ENCODE measurements at places on chromosomes 1 and 21. TPM values are rescaled to one million over a fixed set of nuclear protein-coding genes. Genes with fewer than 3 reads are reported as not detected.

SEC16B gene
- 0.66 TPM for total RNA-seq

MOB3C gene
- 8.7 TPM for total RNA-seq

TRIM67 gene
- total RNA-seq, result not detected

FALEC gene
- total RNA-seq, result 0.63 TPM

SERPINC1 gene
- not detected for total RNA-seq

SRSF11 gene
- 91.7 TPM for total RNA-seq

ENO1 gene
- total RNA-seq, result 2,016 TPM

NMNAT2 gene
- total RNA-seq, result 0.47 TPM

SH2D1B gene
- not detected for total RNA-seq

ACKR1 gene
- total RNA-seq, result 0.75 TPM

ST6GALNAC3 gene
- 23.7 TPM for total RNA-seq

NES gene
- total RNA-seq, result 127 TPM

MYOG gene
- not detected for total RNA-seq

USH2A gene
- not detected for total RNA-seq

CAMSAP2 gene
- total RNA-seq, result 27.4 TPM

APOBEC4 gene
- not detected for total RNA-seq

RASAL2 gene
- 11.1 TPM for total RNA-seq

AIM2 gene
- under 0.01 TPM for total RNA-seq

F13B gene
- total RNA-seq, result not detected

AMY1B gene
- not detected for total RNA-seq

CITED4 gene
- total RNA-seq, result 7.1 TPM

SFPQ gene
- total RNA-seq, result 332 TPM

ADGRL4 gene
- 201 TPM for total RNA-seq

AADACL4 gene
- total RNA-seq, result not detected

SELENON gene
- 20.0 TPM for total RNA-seq

NBPF20 gene
- 3.7 TPM for total RNA-seq

KDF1 gene
- total RNA-seq, result under 0.01 TPM

AMY2A gene
- total RNA-seq, result not detected

PRPF38B gene
- 11.4 TPM for total RNA-seq

SLC16A1 gene
- total RNA-seq, result 127 TPM

CLCA1 gene
- total RNA-seq, result not detected

RHD gene
- not detected for total RNA-seq

FCRL2 gene
- total RNA-seq, result not detected

TNFRSF8 gene
- 0.09 TPM for total RNA-seq

TBX15 gene
- total RNA-seq, result 0.28 TPM

GPR37L1 gene
- total RNA-seq, result not detected

SLC9C2 gene
- total RNA-seq, result 2.0 TPM

OR2T33 gene
- total RNA-seq, result not detected

FCAMR gene
- total RNA-seq, result not detected

TMPRSS2 gene
- total RNA-seq, result not detected

ATAD3B gene
- 26.7 TPM for total RNA-seq

FCRLA gene
- not detected for total RNA-seq

LCE1A gene
- total RNA-seq, result not detected

SSU72 gene
- 64.9 TPM for total RNA-seq

OR2L13 gene
- not detected for total RNA-seq

TMEM269 gene
- total RNA-seq, result not detected

CNKSR1 gene
- not detected for total RNA-seq

SPATC1L gene
- 4.0 TPM for total RNA-seq

ATP1A4 gene
- not detected for total RNA-seq

KMO gene
- under 0.01 TPM for total RNA-seq

SLC25A34 gene
- total RNA-seq, result 0.38 TPM

HRNR gene
- not detected for total RNA-seq

TFF3 gene
- total RNA-seq, result not detected

TMEM125 gene
- total RNA-seq, result not detected

UMODL1 gene
- total RNA-seq, result not detected

ACTA1 gene
- not detected for total RNA-seq

S100B gene
- total RNA-seq, result not detected
